GM18507 (cell line): ENCODE measurements at places on chromosomes 16 and 17.

GRCh38 chr17:32298721-32299579 is 33.3 kb downstream of the RHBDL3 start:
- no peak for DNase-seq

DNA sequence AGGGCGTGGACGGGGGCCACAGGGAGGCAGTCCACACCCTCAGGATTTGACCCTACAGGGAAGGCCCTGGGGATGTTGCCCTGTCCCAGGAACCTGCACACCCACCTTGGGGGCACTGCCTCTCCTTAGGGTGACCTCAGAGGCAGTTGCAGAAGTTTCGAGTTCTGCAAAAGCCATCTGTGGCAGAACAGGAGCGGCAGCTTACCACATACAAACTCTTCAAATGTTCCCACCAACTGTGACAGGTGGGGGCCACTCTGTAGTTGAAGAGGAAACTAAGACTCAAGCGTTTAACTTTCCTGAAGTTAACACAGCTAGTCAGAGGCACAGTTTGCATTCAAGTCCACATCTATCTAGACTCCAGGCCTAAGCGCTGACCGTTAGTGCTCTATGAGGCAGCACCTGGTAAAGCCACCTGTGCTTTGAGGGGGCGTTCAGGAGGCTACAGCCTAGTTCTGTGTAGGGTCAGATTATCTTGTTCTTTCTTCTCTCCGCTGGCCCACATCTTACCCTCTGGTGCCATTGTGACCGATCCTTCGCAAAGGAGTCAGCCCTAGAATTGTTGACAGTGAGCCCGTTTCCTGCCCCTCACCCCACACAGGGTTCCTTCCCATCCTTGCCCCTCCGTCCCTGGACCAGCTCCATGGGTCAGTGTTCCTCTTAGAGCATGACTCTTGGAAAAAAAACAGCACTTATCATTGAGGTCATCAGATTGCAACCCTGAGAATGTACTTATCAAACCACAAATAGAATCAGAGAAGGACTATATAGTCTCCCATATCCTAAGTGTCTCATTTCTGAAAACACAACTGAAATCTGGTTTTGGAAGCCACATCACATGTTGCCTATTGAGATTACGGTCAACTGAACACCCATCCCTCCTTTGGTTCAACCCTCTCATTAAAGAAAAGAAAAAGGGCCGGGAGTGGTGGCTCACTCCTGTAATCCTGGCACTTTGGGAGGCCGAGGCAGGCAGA is 45.4 kb downstream of the CDH1 start:
- no peak for DNase-seq

GRCh38 chr17:3602499-3602898 is 6.7 kb downstream of the TRPV1 start:
- peak; percentile 39 for DNase-seq

DNA sequence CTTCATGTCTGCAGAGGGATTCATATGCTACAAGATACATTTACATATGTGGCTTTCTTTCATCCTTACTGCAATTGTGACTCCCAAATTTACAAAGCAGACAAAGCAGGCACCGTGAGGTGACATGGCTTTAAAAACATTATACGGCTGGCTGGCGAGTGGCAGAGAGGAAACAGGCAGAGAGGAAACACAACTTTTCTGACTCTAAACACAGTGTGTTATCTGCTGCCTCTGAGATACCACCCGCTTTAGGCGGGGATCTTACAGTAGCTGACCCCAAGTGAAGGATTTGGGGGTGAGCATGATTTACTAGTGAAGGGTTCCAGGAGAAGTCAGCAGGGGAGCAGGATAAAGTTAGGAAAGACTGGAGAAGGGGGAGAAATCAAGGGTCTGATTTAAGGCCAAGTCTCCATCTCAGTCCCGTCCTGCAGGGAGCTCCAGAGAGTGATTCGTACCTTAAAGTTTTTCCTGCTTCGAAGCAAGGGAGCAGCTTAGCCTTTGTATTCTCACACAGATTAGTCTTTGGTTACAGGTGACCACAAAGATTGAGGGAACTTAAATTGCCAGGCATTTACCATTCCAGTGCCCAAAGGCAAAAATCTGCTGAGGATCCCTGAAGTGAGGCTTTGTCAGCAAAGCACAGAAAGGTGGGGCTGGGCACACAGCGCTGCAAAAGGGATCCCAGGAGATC is 355.0 kb downstream of the GRIN2A start:
- DNase-seq: no peak

DNA sequence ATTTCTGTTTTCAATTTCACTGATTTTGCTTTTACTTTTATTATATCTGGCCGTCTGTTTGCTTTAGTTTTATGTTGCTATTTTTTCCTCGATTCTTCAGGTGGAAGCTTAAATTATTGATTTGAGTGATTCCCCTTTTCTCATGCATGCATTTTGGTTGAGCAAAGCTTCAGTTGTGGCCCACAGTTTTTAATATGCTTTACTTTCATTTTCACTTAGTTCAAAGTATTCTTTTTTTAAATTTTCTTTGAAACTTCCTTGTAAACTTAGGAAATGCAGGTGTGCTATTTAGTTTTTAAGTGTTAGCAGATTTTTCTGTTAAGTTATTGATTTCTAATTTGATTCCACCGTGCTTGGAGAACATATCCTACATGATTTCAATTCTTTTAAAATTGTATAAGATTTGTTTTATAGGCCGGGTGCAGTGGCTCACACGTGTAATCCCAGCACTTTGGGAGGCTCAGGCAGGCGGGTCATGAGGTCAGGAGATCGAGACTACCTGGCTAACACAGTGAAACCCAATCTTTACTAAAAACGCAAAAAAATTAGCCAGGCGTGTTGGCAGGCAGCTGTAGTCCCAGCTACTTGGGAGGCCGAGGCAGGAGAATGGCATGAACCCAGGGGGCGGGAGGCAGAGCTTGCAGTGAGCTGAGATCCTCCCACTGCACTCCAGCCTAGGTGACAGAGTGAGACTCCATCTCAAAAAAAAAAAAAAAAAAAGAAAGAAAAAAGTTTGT is 531.2 kb downstream of the KIF2B start:
- no peak for DNase-seq

- no peak for DNase-seq
These were observed 649 bp downstream of the GSE1 start for GRCh38 chr16:85613604-85614337.

GRCh38 chr17:73436954-73437353 is 125.2 kb upstream of the CDC42EP4 start:
- DNase-seq: no peak

DNA sequence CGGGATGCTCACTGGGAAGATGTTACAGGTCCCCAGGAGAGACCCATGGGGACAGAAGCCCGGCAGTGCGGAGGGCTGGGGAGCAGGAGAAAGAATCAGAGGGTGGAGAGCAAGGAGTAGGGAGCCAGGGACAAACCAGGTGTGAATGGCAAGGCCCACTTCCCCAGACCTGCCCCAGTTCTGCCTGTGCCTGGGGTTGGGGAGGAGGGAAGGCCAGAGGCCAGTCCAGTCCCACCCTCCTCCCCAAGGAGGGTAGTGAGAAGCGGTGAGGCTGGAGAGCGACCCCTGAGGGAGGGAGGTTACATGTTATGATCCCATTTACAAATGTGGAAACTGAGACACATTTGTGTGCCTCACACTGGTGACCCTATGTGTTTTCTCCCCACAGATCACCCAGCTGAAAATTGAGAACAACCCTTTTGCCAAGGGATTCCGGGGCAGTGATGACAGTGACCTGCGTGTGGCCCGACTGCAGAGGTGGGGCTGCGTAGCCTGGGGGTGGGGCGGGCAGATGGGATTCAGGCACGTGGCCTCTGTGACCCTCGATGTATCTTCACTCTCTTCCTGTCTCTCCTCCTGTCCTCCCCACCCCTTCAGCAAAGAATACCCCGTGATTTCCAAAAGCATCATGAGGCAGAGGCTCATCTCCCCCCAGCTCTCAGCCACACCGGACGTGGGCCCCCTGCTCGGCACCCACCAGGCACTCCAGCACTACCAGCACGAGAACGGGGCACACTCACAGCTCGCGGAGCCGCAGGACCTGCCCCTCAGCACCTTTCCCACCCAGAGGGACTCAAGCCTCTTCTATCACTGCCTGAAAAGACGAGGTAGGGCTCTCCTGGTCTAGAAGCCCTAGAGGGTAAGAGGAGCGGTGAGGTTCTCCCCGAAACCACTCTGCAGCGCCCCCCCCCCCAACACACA is 27.5 kb downstream of the TBX4 start:
- DNase-seq: no peak

DNA sequence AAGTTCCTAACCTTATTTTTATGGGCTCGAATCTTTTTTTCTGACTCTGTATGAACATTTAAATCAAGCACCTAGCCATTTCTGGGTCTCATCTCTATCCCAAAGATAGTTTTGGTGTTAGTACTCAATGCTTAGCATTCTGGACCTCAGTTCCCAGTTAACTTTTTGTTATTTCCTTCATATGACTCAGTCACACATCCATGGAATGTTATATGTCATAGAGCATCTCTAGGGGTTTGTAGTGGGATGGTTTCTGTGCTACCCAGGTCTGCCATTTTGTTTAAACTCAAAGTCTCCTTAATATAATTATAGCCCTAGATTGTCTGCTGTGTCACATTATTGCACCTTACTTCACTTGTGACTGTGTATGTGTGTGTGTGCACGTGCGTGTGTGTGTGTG is 90.1 kb downstream of the EFCAB13 start:
- DNase-seq: no peak

- DNase-seq: no peak
These were observed 633 bp downstream of the TBC1D16 start for GRCh38 chr17:80034791-80035686.

GRCh38 chr17:17467016-17467415 is 9.8 kb upstream of the MED9 start:
- no peak for DNase-seq

GRCh38 chr17:77531641-77532040 is 390.9 kb downstream of the SEC14L1 start:
- DNase-seq: no peak

DNA sequence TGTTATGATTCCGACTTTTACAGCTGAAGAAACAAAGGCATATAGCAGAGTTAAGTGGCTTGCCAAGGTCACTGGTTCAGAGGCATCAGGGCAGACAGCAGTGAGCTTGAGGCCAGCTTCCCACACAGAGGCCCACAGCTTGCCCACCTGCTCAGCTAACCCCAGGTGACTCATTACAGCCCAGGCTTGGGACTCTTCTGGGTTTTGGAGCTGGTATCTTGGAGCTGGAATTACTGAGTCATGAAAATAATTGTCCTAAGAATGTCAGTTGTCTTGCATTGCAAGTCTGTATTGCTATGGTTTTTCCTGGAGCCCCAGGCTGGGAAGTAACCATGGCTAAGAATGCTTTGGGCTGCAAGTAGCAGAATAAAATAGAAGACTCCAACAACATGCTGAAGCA is 32.4 kb upstream of the IRX3 start:
- DNase-seq: no peak
